ENCODE measurements at places on chromosomes 6 and 20.

GRCh38 chr6:15470746-15471145 lies 192.1 kb downstream of the DTNBP1 start:
- DNase-seq = no peak

DNA sequence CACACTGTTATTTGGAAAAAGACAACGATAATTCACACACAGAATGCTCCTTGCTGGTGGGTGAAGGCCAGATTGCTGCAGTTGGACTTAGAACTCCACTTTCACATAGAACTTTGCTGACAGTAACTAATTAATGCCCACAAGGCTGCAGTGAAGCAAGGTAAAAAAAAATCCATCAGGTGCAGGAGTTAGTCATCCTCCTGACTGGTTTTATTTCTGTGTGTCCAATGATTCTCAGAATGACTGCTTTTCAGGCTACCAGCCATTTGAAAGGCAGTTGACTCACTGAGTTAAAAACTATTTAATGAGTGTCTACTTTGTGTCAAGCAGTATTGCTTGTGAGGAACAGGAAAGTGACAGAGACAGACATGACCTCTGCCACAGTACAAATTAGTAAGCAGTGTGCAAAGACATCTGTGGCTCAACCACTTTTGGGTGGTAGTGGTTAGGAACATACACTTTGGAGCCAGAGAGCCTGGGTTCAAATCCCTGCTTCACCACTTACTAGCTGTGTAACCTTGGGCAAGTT lies 41.9 kb downstream of the ELOVL5 start:
- DNase-seq = no peak

- no peak for DNase-seq
Observed at GRCh38 chr6:35166520-35166919, 25.4 kb upstream of the TCP11 start.

DNA sequence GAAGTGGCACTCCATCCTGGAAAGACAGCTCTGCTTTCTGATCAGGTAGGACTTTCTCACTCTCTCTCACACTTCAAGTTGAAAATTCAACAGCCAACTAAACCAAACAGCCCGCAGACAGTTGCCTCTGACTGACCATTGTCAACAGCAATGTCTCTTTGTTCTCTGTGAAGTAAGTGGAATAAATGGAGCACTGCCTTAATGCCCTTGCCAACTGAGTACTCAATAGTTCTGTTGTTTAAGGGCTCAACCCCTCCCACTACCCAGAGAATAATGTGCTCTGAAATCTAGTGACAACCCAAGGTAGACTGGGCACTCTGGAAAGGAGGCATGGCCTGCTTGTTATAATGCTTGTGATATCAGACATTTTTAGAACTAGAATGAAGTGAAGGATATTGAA lies 16.8 kb upstream of the BCLAF1 start:
- DNase-seq = no peak

DNA sequence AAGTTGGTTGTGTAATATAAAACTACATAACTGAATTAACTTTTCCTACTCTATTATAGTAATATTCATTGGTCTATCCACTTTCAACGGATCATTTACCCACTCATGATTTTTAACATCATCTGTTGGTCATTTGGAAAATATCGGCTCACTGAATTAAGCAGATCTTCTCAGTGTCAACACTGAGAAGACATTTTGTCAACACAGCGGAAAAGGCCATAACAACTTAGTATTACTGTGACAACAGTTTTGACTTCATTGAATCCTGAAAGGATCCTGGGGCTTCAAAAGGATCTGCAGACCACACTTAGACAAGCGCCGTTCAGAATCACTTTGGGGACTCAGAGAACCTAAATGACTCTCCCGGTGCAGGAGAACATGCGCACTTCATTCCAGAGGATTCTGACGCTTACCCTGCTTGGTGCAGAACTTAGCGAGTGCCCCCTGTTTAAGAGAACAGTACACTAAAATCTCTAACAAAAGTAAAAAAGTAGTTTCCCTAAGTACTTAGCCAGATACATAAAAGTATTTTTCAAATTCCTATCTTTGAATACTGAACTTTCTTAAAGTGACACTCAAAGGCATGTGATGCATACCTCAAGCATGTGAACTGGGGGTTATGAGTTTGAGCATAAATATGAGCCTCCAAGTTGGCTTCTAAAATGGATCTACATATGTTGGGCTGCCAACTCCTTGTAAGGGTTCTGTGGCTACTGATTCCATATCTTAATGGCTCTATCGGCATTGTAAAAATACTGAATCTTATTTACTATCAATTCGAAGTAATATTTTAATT lies 4.0 kb downstream of the ZBTB2 start:
- DNase-seq = no peak

DNA sequence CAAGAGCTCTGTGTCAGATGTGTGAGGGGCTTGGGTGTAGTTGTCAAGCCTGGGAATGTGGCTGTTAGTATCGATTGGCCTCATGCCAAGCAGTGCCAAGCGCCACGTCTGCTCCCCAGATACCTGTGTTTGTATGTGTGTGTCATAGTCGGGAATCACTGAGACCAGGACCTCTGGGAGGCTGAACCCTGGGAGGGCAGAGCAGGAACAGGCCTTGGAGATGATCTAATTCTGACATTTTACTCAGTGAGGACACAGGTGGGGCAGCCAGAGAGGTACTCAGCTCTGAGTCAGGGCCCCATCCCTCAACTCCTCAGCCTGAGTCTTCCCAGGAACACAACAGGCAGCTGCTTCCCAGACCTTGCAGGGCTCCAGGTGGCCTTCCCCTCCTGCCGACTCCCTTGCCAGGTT lies 51.2 kb upstream of the FANCE start:
- no peak for DNase-seq

DNA sequence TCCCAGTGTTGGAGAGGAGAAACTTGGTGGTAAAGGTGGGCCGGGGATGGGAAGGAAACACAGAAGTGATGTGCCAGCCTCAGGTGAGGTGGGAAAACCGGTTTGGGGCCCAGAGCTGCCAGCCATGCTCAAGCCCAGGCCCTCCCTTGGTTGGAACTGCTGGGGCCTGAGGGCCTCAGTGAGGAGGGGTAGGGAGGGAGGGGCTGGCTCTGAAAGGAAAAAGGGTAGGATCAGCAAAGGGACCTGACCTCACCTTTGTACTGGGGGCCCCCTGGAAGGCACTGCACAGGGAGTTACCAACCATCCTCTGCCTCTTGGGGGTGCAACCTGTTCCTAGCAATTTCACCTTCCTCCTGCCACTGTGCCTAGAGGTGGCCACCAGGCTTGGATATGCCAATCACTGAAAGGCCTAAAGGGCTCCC lies 1.8 kb upstream of the SPEF1 start:
- no peak for DNase-seq

DNA sequence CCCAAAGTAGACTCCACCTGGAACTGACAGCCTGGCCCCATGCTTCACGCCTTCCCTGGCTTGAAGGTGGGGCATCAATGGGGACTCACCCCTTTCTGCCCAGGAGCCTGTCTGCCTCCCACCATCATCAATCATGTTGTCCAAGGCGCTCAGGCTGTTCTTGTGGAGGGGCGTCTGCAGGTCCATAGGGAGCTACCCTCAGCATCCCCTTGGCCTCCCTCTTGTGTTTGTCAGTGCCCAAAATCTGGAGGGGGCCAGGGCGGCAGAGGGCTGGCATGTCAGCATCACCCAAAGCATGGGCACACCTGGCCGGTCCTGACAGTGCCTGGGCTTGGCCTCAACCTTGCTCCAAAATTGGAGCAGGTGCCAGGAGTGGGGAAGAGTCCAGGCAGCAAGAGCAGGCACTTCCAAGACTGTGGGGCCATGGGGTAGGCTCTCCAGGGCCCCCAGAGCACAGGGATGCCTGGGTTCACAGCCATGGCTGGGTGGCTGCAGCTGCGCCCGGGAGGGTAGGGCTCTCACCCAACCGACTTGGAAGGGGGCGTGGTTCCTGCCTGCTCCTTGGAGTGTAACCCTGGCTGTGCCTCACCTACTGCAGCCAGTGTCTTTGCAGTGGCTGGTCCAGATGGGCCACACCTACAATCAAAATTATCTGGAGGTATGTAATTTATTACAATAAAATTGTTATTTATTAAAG lies 903.4 kb downstream of the EYS start:
- no peak for DNase-seq

DNA sequence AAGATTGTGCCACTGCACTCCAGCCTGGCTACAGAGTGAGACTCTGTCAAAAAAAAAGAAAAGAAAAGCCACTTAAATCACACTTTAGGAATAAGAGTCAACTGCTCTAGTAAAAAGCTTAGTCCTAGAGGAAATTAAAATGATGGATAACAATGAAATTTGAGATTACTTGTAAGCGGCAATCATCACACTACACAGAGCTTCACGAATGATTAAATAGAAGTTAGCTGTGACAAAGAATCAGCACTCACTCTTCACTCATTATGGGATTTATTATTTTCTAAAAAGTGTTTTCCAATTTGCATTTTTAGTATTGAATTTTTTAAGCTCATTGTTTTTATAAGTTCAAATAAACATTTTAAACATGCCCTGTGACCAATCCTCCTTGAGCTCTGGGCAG lies 718.0 kb downstream of the UTRN start:
- no peak for DNase-seq

DNA sequence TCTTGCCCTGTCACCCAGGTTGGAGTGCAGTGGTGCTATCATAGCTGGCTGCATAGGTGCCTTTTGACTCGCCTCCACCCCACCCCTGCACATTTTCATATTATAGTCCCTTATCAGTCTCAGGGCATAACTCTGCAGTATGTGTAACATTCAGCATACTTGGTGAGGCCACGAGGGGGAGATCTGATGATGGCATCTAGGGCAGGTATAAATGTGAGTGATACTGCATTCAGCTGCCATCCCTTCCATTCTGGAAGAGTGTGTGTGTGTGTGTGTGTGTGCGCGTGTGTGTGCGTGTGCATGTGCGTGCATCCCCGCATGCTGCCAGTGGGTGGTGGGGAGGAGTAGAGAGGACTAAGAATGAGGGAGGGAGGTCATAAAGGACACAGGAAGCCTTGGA lies 81.4 kb downstream of the JARID2 start:
- DNase-seq = no peak

GRCh38 chr20:37943033-37943432 lies 40.1 kb downstream of the VSTM2L start:
- no peak for DNase-seq

DNA sequence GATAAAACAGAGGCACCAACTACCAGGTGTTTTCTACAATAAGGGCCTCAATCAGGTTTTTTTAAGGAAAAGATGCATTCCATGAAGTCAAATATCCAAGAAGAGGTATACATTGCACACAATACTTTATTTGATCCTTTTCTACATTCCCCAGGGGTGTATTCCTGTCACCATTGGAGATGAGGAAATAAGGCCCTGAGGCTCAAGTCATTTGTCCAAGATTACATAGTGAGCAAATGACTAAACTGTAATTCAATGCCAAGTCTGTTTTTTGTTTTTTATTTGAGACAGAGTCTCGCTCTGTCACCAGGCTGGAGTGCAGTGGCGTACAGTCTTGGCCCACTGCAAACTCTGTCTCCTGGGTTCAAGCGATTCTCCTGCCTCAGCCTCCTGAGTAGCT lies 69.2 kb upstream of the CDYL start:
- no peak for DNase-seq

DNA sequence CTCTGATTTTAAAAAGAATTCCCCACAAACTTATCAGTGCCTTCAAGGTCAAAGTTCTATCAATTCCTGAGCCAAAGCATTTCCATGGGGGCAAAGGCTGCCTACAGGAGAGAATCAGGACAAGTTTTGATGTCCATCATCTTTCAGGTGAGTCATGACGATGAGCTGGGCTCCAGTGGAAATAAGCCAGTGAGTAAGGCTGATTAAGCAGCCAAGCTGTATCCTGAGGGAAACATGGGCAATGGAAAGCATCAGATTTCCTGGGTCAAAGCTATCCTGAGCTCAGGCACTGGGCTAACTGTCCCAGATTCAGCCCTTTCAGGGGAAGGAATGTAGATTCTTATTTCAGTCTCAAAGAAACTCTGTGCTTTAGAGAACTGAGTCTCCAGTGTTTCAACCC lies 377.4 kb downstream of the CD109 start:
- DNase-seq = no peak

DNA sequence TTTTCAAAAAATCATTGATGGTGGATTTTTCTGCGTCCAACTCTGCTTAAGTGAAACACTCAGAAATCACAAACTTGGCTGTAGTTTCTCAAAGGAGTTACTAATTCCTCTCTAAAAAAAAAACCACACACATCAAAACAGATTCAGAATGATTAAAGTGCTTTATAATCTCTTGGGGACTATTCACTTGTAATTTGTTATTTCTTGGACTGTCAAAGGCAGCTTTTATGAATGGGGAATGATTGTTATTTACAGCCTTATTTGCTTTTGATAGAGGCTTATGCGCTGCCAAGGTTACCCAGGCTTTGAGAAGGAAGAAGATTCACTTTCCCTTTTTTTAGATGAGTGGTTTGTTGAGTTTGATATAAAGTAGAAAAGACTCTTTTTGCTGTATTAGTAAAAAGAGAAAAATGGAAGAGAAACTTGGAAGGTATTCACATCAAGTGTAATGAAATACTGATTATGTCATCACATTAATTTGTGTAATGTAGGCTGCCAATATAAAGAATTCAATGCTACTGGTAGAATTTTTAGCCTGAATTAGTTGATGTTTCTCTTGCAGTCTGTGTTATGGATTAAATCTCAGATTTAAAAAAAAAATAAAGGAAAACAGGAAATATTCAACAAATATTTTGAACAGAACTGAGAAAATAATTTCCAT lies 381.0 kb upstream of the SASH1 start:
- DNase-seq = no peak

GRCh38 chr6:149334682-149335160 lies 17.2 kb downstream of the TAB2 start:
- no peak for DNase-seq

DNA sequence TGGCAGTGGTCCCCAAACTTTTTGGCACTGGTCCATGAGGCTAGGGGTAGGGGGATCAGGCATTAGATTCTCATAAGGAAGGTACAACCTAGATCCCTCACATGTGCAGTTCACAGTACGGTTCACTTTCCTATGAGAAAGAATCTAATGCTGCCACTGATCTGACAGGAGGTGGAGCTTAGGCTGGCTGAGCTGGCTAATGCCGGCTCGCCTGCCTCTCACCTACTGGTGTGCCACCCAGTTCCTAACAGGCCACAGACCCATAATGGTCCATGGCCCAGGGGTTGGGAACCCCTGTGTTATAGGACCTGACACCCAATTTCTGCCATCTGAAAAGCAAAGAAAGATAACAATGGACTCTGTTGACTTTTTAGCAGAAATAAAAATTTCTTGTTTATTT lies 199.6 kb downstream of the GMPR start:
- DNase-seq = no peak

DNA sequence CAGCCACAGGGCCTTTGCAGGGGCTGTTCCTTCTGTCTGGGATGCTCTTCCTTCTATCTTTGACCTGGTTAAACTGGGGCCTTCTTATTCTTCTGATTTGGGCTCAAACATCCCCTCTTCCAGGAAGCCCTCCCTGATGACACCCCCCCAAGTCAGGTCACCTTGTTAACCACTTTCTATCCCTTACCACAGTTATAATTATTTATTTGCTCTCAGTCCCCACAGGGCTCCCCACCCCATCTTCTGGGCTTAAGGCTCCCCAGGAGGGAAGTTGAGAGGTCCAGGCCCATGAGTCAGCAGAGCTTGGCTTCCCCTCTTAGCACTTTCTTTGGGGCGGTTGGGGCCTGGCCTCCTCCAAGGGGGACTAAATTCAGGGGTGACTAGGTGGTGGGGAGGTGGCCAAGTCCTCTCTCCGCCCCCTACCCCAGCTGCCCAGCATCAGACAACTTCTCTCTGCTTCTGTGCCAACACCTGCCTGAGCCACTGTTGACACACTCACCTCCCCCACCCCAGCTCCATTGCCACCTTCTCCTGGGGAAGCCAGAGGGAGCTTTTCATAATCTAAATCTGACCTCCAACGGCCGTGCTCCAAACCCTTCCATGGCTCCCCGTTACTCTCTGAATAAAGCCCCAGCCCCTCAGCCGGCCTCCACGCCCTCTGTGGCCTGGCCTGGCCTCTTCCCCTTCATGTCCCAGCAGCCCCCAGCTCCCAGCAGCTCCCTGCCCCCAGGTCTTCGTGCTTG lies 70.0 kb downstream of the CEBPB start:
- no peak for DNase-seq
